ENCODE measurements at places on chromosomes 5 and 9. TPM values are rescaled to one million over a fixed set of nuclear protein-coding genes. Genes with fewer than 3 reads are reported as not detected.

ADCY2 gene
- total RNA-seq, result 17.5 TPM

CORO2A gene
- total RNA-seq, result 0.13 TPM

PCDHGA10 gene
- total RNA-seq, result 3.0 TPM

PCDHB5 gene
- 3.1 TPM for total RNA-seq

FAM81B gene
- total RNA-seq, result 12.6 TPM

LCNL1 gene
- 0.53 TPM for total RNA-seq

AOPEP gene
- 52.3 TPM for total RNA-seq

SRP19 gene
- total RNA-seq, result 58.9 TPM

ERMP1 gene
- total RNA-seq, result 7.8 TPM

KCTD16 gene
- total RNA-seq, result 0.13 TPM

JADE2 gene
- 1.3 TPM for total RNA-seq

THBS4 gene
- 315 TPM for total RNA-seq

SRD5A1 gene
- 7.9 TPM for total RNA-seq

CDH9 gene
- 0.18 TPM for total RNA-seq

MEGF10 gene
- 41.5 TPM for total RNA-seq

SVEP1 gene
- 28.5 TPM for total RNA-seq

KIF4B gene
- under 0.01 TPM for total RNA-seq

HMCN2 gene
- 3.4 TPM for total RNA-seq

CCDC192 gene
- 0.18 TPM for total RNA-seq

SV2C gene
- total RNA-seq, result under 0.01 TPM

KIAA1958 gene
- total RNA-seq, result 3.4 TPM

AFAP1L1 gene
- total RNA-seq, result 75.3 TPM

ZNF474 gene
- total RNA-seq, result 0.66 TPM

IQGAP2 gene
- total RNA-seq, result 17.2 TPM

TUBB4B gene
- total RNA-seq, result 97.1 TPM

FOXD4L3 gene
- not detected for total RNA-seq

AGXT2 gene
- total RNA-seq, result 0.04 TPM

F12 gene
- 0.27 TPM for total RNA-seq

OBP2B gene
- total RNA-seq, result not detected

SHISAL2B gene
- total RNA-seq, result 0.98 TPM
